ENCODE measurements at places on chromosomes 13 and 19. TPM values are rescaled to one million over a fixed set of nuclear protein-coding genes. Genes with fewer than 3 reads are reported as not detected.

Gene USHBP1
- total RNA-seq, result not detected

GRCh38 chr13:42852136-42852535 lies 70.8 kb downstream of the FAM216B start:
- no peak overlapping the region for H3K27ac ChIP-seq
- DNase-seq, result no peak
- peaks cover 21% of the 10 kb centered on the region for H3K4me1 ChIP-seq
- H3K4me3 ChIP-seq, result no peak overlapping the region
- peaks cover 2% of the 10 kb centered on the region for H3K36me3 ChIP-seq

Gene SLC6A16
- 3.5 TPM for total RNA-seq

- H3K4me1 ChIP-seq, result peaks cover 68% of the 10 kb centered on the region
- H3K27me3 ChIP-seq, result no peaks in the 10 kb centered on the region
- peaks cover 10% of the 10 kb centered on the region for H3K36me3 ChIP-seq
- no peak overlapping the region for H3K4me3 ChIP-seq
- H3K27ac ChIP-seq, result peak overlapping the region; percentile 73
- DNase-seq, result no peak
These were observed 77.8 kb downstream of the ITGBL1 start for GRCh38 chr13:101530293-101530692.

GRCh38 chr19:7471696-7472615 lies 16.9 kb downstream of the PEX11G start:
- no peak for DNase-seq
- H3K4me3 ChIP-seq, result no peak overlapping the region
- no peak overlapping the region for H3K27ac ChIP-seq
- H3K27me3 ChIP-seq, result no peaks in the 10 kb centered on the region
- H3K36me3 ChIP-seq, result peaks cover 1% of the 10 kb centered on the region

Gene ICAM5
- total RNA-seq, result 9.3 TPM

Gene ZNF726
- total RNA-seq, result 0.67 TPM

GRCh38 chr13:45021250-45021649 lies 31.9 kb downstream of the GPALPP1 start:
- no peaks in the 10 kb centered on the region for H3K4me1 ChIP-seq
- no peaks in the 10 kb centered on the region for H3K27me3 ChIP-seq
- H3K36me3 ChIP-seq, result peaks cover 19% of the 10 kb centered on the region
- DNase-seq, result no peak
- H3K4me3 ChIP-seq, result no peak overlapping the region
- no peak overlapping the region for H3K27ac ChIP-seq

Gene ZNF443
- 1.6 TPM for total RNA-seq

GRCh38 chr13:95560387-95560786 lies 7.9 kb downstream of the CLDN10 start:
- H3K27ac ChIP-seq, result no peak overlapping the region
- H3K27me3 ChIP-seq, result peaks cover 33% of the 10 kb centered on the region
- no peak for DNase-seq
- H3K4me1 ChIP-seq, result peaks cover 4% of the 10 kb centered on the region
- H3K4me3 ChIP-seq, result no peak overlapping the region

DNA sequence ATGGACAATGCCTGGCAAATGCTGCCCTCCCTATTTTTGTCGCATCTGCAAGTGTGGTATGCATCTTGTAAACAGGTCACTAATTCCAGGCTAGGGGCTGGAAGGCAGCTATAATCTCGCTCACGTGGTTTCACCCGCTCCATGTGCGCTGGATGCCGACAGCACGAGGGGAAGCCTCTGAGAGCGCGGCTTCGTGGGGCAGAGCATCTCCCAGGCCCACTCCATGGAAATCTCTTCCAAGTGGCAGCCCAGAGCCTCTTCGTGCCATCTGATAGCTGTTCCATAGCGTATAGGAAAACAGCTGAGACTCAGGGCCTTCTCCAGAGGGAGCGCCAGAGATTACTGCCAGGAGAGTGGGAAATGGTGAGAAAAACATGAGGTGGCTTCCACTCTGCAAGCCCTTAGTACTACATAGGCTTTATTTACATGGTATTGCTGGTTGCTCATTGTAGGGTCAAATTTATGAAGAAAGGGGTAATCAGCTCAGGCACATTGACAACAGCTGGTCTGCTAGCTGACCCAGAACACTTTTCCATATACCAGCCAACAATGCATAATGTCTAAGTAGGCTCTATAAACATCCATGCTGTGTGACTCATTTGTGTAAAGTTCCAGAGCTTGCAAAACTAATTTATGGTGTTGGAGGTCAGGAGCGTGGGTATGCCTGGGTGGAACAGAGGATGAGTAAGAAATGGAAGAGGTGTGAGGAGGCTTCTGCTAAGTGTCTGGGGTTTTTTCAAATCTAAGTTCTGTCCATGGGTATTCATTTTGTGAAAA lies 165.2 kb downstream of the SHISA2 start:
- peak; percentile 65 for DNase-seq
- H3K27ac ChIP-seq, result peak overlapping the region; percentile 27
- H3K36me3 ChIP-seq, result no peaks in the 10 kb centered on the region
- H3K4me1 ChIP-seq, result peaks cover 44% of the 10 kb centered on the region

All from chondrocyte (in vitro differentiated cells).